Activated T-helper 17 cell treated with anti-CD3 and anti-CD28 coated beads, Interleukin-2, amount 50 U/mL, for 72 hours (primary cell): ENCODE measurements at places on chromosomes 4 and X. TPM values are rescaled to one million over a fixed set of nuclear protein-coding genes. Genes with fewer than 3 reads are reported as not detected.

GRCh38 chr4:6180841-6181631 lies 19.3 kb downstream of the JAKMIP1 start:
- H3K27ac ChIP-seq, result peak overlapping the region; percentile 93
- no peaks in the 10 kb centered on the region for H3K27me3 ChIP-seq
- peak; percentile 85 for ATAC-seq
- peaks cover 61% of the 10 kb centered on the region for H3K4me1 ChIP-seq
- H3K36me3 ChIP-seq, result peaks cover 34% of the 10 kb centered on the region
- H3K4me3 ChIP-seq, result peak overlapping the region; percentile 74

DNA sequence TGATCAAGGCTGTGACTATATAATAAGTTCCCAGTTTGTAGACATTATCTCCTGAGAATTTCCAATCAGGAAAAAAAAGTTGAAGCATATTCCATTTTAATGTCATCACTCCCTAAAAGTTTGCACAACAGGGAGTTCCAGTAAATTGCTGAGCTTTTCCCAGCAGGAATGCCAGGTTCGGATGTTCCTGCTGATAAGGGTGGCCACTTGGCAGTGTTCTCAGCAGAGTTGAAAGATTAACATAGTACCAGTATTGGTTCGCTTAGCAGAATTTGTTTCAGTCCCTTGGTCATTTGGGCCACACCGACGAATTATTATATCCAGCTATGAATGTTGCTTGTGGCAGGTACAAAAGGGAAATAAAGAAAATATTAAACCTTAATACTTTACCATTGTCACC lies 5.2 kb upstream of the CXCL2 start:
- no peaks in the 10 kb centered on the region for H3K4me1 ChIP-seq

GRCh38 chr4:42391355-42391664 lies 6.0 kb upstream of the SHISA3 start:
- H3K4me3 ChIP-seq, result no peak overlapping the region
- H3K27ac ChIP-seq, result no peak overlapping the region
- peaks cover under 1% of the 10 kb centered on the region for H3K4me1 ChIP-seq
- H3K36me3 ChIP-seq, result no peaks in the 10 kb centered on the region
- peaks cover 5% of the 10 kb centered on the region for H3K27me3 ChIP-seq

DNA sequence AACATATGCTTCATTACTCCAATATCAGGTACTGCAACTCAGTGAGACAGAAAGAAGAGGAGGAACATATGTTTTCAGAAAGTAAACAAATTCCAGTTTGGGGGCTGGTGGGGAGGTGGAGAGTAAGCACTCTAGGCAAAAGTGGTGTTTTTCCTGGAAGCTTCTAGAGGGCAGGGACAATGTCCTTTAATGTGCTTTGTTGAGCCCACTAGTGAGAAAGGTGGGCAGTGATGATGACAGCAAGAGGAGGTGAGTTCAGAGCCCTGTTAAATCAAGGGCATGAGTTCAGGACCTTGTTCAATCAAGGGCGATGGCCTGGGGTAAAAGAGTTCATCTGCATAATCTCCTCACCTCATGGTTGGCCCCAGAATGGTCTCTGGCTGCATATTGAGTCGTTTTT lies 38.4 kb downstream of the GPC3 start:
- no peak overlapping the region for H3K4me3 ChIP-seq
- H3K4me1 ChIP-seq, result no peaks in the 10 kb centered on the region

- H3K4me3 ChIP-seq, result no peak overlapping the region
- H3K27ac ChIP-seq, result no peak overlapping the region
- H3K36me3 ChIP-seq, result peaks cover 67% of the 10 kb centered on the region
Measured at GRCh38 chr4:108636246-108636645, 14.2 kb upstream of the OSTC start.

DNA sequence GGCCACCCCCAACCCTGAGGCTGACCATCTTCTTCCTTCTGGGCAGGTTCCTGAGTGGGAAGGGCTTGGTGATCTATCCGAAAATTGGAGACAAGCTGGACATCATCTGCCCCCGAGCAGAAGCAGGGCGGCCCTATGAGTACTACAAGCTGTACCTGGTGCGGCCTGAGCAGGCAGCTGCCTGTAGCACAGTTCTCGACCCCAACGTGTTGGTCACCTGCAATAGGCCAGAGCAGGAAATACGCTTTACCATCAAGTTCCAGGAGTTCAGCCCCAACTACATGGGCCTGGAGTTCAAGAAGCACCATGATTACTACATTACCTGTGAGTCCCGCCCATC lies 9.7 kb downstream of the EFNB1 start:
- no peak for ATAC-seq
- no peak overlapping the region for H3K4me3 ChIP-seq
- H3K27ac ChIP-seq, result no peak overlapping the region
- H3K36me3 ChIP-seq, result peaks cover 7% of the 10 kb centered on the region

- no peak for ATAC-seq
- H3K36me3 ChIP-seq, result peaks cover 5% of the 10 kb centered on the region
- H3K27ac ChIP-seq, result no peak overlapping the region
- no peaks in the 10 kb centered on the region for H3K4me1 ChIP-seq
Measured at GRCh38 chr4:1285790-1286553, 3.7 kb upstream of the MAEA start.

DNA sequence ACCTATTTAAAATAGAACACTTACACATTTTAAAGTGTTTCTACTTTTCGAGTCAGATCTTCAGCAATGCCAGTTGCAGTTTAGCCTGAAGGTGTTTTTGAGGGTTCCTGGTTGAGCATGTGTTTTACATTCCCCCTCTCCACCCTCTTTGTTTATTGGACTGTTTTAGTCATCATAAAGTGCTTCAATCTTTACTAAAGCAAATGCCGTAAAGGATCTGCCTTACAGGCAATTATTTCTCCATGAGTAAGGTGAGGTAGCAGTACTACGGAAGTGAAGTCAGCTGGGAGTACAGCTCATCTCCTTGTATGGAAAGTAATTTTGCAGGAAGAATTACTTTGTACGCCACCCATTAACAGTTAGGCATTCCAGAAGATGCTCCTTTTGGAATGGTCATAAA lies 36.9 kb downstream of the PDLIM5 start:
- no peak overlapping the region for H3K4me3 ChIP-seq
- no peak overlapping the region for H3K27ac ChIP-seq
- no peak for ATAC-seq
- H3K27me3 ChIP-seq, result no peaks in the 10 kb centered on the region

GRCh38 chr4:54233277-54233696 lies 4.2 kb downstream of the PDGFRA start:
- H3K27ac ChIP-seq, result no peak overlapping the region
- peaks cover 6% of the 10 kb centered on the region for H3K36me3 ChIP-seq
- peak overlapping the region; percentile 77 for H3K4me3 ChIP-seq
- peaks cover 31% of the 10 kb centered on the region for H3K27me3 ChIP-seq
- H3K4me1 ChIP-seq, result peaks cover 5% of the 10 kb centered on the region

DNA sequence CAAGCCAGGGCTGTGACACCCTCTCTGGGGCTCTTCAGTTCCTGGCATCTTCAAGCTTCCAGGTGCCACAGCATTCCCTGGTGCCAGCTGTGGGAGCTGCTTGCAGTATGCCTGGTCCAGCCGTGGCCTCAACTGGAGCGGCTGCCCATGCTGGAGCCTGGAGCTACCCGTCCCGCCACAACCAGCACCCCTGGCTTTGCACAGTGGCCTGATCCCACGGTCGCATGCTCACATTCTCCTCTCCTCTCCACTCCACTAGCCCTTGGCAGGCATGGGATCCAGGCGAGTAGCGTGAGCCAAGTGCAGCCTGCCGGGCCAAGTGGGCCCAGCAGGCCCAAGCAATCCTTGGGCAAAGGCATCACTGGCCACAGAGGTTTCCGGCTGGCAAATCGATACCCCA lies 81.7 kb downstream of the PPP4R3C start:
- no peak overlapping the region for H3K4me3 ChIP-seq
- H3K27me3 ChIP-seq, result no peaks in the 10 kb centered on the region
- H3K36me3 ChIP-seq, result no peaks in the 10 kb centered on the region
- no peak overlapping the region for H3K27ac ChIP-seq
- no peaks in the 10 kb centered on the region for H3K4me1 ChIP-seq
- no peak for ATAC-seq

DNA sequence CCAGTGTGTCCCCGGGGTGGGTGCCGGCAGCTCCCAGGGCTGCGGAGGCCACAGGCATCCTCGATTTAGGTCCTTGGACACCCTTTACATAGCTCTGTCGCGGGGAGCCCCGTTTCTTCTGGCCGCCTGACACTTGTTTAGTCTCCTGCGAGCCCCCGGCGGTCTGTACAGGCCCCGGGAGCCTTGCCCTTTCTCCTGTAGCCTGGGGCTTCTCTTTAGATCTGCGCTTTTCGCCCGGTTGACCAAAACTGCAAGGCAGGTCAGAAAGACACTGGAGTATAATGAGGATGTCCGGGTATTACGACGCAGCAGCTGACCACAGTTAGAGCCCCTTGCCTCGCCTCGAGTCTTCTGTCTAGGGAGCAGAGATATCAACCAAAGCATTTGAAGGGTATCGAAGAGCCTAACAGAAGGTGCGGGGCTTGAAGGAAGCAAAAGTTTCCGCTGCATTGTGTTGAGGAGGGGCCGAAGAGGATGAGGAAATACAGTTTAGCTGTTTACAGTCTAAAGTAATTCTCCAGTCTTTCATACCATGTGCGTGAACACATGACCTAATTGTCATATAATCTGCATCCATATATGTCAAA lies 479 bp downstream of the BRCC3 start:
- no peaks in the 10 kb centered on the region for H3K27me3 ChIP-seq
- ATAC-seq, result no peak
- H3K4me3 ChIP-seq, result peak overlapping the region; percentile 91

DNA sequence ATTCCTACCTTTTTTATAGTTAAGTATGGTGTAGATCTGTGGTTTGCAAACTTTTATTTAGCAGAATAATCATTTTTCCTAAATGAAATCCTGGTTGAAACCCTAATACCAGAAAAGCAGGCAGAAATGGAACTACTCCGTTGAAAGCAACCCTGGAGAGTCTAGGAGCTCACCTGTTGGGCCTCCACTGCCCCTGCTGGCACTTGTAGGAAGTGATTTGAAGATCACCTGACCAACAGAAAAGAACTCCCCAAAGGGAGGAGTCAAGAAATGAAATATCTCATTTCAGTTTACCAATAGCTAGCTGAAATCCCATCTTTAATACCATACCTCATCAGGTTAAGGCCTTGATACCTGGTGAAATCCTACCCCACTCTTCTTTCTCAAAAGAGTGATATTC lies 277.1 kb downstream of the KLHL13 start:
- no peaks in the 10 kb centered on the region for H3K36me3 ChIP-seq
- no peak overlapping the region for H3K4me3 ChIP-seq
- ATAC-seq, result no peak
- H3K27me3 ChIP-seq, result no peaks in the 10 kb centered on the region
- H3K27ac ChIP-seq, result no peak overlapping the region
- no peaks in the 10 kb centered on the region for H3K4me1 ChIP-seq

DNA sequence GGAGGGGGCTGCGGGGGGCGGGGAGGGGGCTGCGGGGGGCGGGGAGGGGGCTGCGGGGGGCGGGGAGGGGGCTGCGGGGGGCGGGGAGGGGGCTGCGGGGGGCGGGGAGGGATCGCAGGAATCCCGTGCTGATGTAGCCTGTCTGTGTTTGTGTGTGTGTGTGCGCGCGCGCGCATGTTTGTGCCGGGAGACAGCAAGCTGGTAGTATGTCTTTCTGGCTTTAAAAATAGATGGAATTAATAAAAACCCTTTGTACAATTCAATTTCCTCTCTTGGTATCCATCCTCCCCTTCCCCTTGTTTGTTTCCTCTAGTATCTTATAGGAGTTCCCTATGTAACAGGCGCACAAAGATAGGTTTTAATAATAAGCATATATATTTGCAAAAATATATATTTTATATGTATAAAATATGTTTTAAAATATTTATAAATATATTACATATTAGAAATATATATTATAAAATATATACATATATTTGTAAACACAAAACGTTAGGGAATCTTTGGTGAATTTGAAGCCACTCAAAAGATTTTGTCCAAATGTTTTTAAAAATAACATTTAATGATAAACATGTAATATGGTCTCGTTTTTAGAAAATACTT lies 782 bp downstream of the ARHGAP24 start:
- no peaks in the 10 kb centered on the region for H3K4me1 ChIP-seq
- H3K27me3 ChIP-seq, result peaks cover 17% of the 10 kb centered on the region
- no peaks in the 10 kb centered on the region for H3K36me3 ChIP-seq

DNA sequence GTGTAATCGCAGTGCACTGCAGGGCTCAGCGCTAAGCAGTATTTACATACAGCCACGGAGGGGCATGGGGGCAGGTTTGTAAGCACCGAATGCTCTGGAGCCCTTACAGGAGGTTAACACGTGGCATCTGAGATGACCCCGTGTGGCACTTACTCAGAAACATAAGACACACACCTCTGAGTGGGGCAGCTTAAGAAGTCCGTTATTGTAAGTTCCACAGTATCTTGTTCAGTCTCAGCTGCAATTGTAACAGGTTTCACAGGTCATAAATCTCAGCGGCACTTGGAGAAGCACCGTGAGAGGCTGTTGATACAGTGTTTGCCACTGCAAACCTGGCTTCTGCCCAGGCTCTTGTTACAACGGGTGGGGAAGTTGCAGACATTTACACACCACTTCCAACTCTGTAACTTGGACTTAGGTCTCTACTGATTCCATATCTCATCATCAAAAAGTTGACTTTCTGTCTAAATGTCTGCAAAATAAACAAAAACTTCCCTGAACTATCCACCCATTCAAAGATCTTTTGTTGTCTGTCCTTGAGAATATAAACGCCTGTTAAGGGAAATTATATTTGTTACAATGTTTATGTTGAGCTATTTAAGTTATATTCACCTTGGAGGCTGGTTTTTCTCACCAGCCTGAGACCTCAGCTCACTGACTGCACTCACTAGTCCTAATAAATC lies 10.3 kb downstream of the CPLX1 start:
- no peaks in the 10 kb centered on the region for H3K36me3 ChIP-seq
- no peaks in the 10 kb centered on the region for H3K4me1 ChIP-seq
- peaks cover 31% of the 10 kb centered on the region for H3K27me3 ChIP-seq
- no peak overlapping the region for H3K27ac ChIP-seq
- no peak for ATAC-seq
- no peak overlapping the region for H3K4me3 ChIP-seq

LRIT3 gene
- 0.26 TPM for total RNA-seq

SPIN2A gene
- 0.76 TPM for total RNA-seq

CTAG2 gene
- not detected for total RNA-seq

REST gene
- 51.8 TPM for total RNA-seq
